ENCODE measurements at places on chromosomes 11 and 22.

- DNase-seq: no peak
These were observed 80.8 kb upstream of the SORL1-AS1 start for GRCh38 chr11:121533601-121534000.

- no peak for DNase-seq
These were observed 149.8 kb upstream of the LARGE1 start for GRCh38 chr22:34070051-34070450.

- DNase-seq: no peak
These were observed 2.1 kb downstream of the FNBP4 start for GRCh38 chr11:47765086-47765485.

GRCh38 chr11:2743427-2744110, 43.8 kb upstream of the KCNQ1OT1 start:
- DNase-seq: no peak

GRCh38 chr22:36737776-36738175, 34.2 kb upstream of the CACNG2 start:
- no peak for DNase-seq
